Kasumi-1 (cell line): ENCODE measurements at places on chromosomes 7 and 10.

DNA sequence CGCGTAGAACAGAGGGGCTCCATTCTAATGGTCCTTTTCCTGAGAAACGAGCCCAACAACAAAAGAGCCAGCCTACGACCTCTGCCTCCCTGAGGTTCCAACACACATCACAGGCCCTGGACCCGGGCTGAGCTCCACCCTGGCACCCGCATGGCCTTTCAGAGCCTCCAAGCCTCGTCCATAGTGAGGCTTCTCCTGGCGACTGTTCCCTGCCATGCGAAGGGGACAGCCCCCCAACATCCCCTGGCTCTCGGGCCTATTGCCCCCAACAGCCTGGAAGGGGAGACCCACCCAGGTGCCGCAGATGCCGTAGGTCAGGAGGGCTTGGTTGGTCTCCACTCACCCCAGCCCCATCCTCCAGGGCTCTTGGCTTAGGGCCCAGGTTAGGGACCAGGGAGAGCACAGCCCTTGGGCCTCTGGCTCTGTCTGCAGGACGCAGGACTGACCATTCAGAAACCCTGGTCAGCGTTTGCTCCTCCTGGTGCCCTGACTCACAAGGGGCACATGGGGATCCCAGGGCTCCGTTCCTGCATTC lies 91.5 kb downstream of the TCERG1L start:
- DNase-seq: no peak

DNA sequence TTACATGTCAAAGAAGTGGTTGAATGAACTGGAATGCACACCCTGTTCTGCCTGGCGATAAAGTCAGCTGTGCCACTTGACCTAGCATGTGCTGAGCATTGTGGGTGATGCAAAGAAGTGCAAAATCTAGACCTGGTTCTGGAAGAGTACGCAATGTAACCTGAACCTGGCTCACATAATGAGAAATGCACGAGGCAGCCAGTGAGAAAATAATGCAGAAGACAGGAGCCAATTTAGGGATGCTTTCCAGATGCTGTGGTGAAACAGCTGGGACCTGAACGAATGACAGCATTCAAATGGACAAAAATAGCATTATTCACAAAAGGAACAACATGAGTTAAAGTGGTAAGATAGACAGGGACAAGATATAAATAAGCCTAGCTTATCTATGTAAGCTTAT lies 402.6 kb downstream of the SORCS1 start:
- DNase-seq: no peak

GRCh38 chr10:79944428-79945395 lies 4.2 kb downstream of the SFTPD start:
- DNase-seq: no peak

- peak; percentile 40 for DNase-seq
Observed at GRCh38 chr7:2019711-2020511, 212.8 kb downstream of the MAD1L1 start.

- DNase-seq: no peak
Observed at GRCh38 chr7:94973844-94974243, 66.5 kb downstream of the PPP1R9A start.

GRCh38 chr7:24138343-24138742 lies 145.6 kb upstream of the NPY start:
- no peak for DNase-seq

DNA sequence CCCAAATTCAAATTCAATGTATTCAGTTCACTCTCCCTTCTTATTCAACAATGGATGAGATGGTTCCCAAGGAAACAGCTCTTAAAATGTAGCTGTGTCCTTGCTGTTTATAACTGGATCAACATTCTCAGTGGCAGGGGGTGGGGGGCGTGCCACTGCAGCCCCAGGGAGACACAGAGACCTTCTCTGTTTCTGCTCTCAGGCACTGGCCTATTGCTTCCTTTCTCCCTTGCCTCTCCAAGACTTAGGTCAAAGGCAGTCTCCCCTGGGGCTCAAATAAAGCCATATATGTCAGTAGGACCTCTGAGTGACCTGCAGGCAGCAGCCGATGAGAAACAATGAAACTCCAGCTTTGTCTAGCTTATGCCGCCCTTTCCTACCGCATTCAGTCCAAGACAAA lies 20.7 kb downstream of the VSTM4 start:
- DNase-seq: no peak

GRCh38 chr7:30846378-30846777 lies 65.3 kb upstream of the AQP1 start:
- no peak for DNase-seq

GRCh38 chr10:128123846-128124245 lies 2.4 kb downstream of the MKI67 start:
- DNase-seq: no peak

DNA sequence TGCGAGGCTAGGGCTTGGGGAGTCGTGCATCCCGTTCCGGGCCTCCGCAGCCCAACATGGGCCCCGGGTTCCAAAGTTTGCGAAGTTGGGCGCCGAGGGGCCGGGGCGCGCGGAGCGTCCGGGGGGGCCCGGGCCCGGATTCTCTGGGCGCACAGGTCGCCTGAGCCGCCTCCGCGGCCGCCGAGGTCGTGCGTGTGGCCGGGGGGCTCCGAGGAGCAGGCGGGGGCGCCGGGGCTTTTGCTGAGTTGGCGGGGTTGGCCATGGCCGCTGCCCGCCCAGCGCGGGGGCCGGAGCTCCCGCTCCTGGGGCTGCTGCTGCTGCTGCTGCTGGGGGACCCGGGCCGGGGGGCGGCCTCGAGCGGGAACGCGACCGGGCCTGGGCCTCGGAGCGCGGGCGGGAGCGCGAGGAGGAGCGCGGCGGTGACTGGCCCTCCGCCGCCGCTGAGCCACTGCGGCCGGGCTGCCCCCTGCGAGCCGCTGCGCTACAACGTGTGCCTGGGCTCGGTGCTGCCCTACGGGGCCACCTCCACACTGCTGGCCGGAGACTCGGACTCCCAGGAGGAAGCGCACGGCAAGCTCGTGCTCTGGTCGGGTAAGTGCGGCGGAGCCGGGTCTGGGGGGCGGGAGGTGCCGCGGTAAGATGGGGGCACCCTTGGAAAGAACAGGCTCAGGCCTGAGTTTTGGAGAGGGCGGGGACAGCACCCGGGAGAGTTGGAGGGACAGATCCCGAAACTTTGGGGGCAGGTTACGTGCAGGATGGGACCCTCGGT lies 643 bp downstream of the SMO start:
- no peak for DNase-seq

- no peak for DNase-seq
Observed at GRCh38 chr7:87543623-87544022, 57.1 kb downstream of the ABCB1 start.

GRCh38 chr10:119288574-119289001 lies 81.2 kb downstream of the GRK5 start:
- no peak for DNase-seq

DNA sequence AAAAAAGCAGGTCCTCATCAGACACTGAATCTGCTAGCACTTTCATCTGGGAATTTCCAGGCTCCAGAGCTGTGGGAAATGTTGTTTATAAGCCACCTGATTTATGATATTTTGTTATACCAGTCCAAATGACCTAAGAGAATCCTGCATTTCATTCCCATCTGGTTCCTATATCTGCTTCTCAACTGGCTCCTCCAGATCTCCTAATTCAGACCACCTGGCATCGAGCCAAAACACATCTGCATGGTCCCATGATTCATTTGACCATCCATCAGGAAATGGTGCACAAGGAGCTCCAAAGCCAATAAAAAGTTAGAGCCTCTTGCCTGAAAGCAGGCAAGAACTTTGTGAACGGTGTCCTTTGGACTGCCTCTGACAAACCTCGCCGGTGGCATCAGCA lies 108.9 kb downstream of the IPMK start:
- DNase-seq: no peak

- no peak for DNase-seq
Observed at GRCh38 chr7:132381742-132382472, 194.4 kb downstream of the PLXNA4 start.

- DNase-seq: no peak
Observed at GRCh38 chr10:113982769-113983168, 60.9 kb upstream of the ADRB1 start.

DNA sequence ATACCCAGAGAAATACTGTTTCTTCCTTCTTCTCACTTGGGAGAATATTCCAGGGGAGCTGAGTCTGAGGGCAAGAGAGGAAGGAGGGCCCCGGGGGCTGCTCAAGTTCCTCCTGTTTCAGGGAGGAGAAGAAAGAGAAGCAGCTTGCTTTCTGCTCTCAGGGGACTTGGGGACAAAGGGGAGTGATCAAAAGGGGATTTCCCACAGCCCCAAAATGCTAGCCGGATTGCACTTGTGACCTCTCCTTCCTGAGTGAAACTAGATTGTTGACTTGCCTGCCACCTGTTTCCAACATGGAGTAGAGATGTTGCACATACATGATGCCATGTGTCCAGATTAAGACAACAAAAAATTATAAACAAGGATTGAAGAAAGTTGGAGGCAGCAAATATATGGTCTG lies 28.7 kb upstream of the PDCD4 start:
- peak; percentile 78 for DNase-seq

GRCh38 chr10:83522881-83523386 lies 616.4 kb upstream of the GHITM start:
- no peak for DNase-seq

GRCh38 chr7:52992479-52993162 lies 42.8 kb upstream of the POM121L12 start:
- DNase-seq: no peak

GRCh38 chr10:78535716-78536218 lies 502.1 kb downstream of the RPS24 start:
- DNase-seq: no peak

- no peak for DNase-seq
Observed at GRCh38 chr7:149291036-149291780, 29.2 kb downstream of the ZNF783 start.

GRCh38 chr7:131953184-131953583 lies 396.8 kb upstream of the PODXL start:
- no peak for DNase-seq

- peak; percentile 89 for DNase-seq
Observed at GRCh38 chr7:41592236-41592635, 110.7 kb downstream of the INHBA start.

DNA sequence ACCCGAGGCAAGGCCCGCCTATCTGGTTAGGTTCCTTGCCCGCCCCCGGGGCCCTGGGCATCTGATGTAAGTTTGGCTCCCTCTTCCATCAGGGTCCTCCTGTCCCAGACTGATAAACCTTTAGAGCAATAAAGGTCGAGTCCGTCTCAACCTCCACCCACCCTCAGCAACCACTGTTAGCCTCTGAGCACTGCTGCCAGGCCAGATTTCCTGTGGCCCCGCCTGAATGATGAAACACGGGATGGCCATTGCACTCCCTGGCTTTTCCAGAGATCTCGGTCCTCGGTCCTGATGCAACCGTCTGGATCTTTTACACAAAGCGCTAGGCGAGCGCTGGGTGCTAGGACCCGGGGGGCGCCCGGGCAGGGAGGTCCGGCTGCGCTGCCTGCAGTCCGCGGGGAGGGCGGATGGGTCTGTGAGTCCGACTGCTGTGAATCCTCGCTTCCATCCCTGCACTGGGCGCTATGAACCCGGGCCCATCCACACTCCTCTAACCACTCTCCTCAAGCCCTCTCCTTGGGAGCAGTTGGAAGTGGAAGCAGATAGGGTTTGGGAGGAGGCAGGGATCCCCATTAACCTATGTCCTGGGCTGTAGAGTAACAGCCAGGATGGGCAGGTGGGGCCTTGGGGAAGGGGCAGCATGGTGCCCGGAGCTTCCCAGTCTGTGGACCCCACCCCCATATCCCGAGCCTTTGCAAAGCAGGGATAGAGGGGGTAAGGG lies 875 bp upstream of the DDIT4 start:
- DNase-seq: peak; percentile 59

DNA sequence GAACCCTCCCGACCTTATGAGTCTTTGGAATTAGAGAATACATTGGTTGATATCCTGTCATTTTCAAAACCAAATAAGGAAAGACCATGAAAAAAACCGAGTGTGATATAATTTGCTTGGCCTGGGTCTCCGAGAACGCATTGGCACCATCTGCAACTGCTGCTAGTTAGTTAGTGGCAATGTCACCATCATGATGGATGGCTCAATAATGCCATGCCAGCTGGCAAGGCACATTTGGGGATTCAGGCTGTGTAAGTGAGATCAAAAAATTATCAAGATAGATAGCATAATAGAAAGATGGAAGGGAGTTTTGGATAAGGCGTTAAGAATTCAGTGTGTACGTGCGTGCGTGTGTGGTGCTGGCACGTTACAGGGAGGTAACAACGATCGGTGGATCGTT lies 134.7 kb upstream of the TCERG1L start:
- no peak for DNase-seq

GRCh38 chr7:87003872-87004798 lies 55.3 kb downstream of the ELAPOR2 start:
- DNase-seq: no peak

DNA sequence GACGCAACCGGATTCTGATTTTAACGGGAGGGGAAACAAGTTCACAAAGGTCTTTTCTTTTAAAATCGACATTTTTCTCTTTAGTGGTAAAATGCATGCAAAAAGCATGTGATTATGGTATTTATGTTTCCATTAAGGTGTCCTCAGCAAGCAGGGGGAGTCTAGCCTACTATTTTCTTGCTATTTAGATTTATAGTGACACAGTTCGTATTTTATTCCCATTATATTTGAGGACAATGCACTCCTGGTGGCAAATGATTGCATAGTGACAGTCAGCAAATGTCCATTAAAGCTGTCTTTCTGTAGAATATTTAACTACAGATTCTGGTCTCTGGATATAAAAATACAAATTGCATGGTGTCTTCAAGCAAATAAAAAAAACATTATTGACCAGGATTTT lies 554.2 kb downstream of the PARD3 start:
- no peak for DNase-seq

DNA sequence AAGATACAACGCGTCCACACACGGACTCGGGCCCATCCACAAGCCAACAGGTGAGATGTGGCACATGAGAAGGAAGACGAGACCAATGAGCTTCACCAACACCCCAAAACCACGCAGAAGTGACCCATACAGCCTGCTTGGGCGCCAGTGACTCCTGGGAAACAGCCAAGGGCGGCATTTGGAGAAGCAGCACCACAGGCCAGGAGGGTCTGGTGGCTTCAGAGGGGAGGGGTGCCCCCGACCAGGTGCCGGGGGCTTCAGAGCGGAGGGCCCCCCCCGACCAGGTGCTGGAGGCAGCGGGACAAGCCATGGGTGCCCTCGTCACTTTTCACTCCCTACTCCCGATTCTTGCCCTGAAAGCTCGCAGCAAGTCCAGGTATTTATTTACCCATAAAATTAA lies 140.1 kb downstream of the DIP2C start:
- no peak for DNase-seq

- no peak for DNase-seq
Observed at GRCh38 chr10:128694168-128694850, 568.1 kb upstream of the MKI67 start.

DNA sequence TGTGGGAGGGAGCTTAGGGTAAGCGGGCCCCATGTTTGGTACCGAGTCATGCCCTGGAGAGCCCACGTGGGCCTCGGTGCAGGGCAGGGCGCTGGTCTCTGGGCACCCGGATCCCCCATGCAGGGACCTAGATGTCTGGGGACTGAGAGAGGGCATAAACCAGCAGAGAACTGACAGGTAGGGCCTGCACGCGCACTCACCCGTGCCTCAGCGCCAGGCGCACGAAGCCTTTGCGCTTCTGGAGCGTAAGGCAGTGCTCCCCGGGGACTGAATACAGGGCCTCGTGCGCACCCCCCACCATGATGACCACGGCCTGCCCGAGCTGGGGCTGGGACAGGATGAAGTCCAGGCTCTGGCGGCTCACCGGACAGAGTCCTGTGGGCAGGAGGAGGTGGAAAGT lies 2.8 kb downstream of the MOGAT3 start:
- DNase-seq: no peak

- no peak for DNase-seq
Observed at GRCh38 chr10:24346877-24347519, 138.1 kb downstream of the KIAA1217 start.
